ENCODE measurements at places on chromosomes 7 and 10. TPM values are rescaled to one million over a fixed set of nuclear protein-coding genes. Genes with fewer than 3 reads are reported as not detected.

GRCh38 chr10:118342638-118343020, 505 bp upstream of the FAM204A start:
- DNase-seq = no peak

DNA sequence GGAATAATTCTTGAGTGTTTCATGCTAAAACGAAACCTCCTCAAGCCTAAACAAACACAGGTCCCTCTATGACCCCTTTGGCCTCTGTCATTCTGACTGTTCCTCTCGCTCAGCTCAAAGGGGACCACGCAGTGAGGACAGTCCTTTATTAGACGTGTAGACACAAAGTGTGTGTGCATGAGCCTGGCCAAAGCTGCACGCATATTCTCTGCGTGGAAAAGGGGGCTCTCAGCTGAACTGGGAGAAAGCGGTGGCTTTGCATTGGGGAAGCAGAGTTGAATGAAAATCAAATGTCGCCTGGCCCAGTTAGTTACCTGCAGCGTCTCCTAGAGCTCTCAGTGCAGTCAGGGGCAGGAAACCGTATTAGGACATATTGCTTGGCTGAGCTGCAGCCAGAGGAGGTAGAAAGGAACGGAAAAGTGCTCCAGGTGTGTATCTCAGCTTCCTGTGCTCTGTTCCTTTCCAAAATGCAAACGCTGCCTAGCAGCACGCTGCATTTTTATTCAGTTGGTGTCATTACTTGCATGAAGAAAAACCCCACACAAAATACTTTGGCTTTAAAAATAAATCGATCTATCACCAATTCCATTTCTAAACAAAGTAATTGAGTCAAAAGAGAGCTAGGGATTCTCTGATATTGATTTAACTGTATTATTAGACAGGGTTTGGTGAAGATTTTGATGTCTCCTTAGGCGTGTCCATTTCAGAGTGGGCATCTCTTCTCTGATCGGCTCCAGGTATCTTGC, 4.9 kb downstream of the GATA3 start:
- DNase-seq = peak; percentile 62

DNA sequence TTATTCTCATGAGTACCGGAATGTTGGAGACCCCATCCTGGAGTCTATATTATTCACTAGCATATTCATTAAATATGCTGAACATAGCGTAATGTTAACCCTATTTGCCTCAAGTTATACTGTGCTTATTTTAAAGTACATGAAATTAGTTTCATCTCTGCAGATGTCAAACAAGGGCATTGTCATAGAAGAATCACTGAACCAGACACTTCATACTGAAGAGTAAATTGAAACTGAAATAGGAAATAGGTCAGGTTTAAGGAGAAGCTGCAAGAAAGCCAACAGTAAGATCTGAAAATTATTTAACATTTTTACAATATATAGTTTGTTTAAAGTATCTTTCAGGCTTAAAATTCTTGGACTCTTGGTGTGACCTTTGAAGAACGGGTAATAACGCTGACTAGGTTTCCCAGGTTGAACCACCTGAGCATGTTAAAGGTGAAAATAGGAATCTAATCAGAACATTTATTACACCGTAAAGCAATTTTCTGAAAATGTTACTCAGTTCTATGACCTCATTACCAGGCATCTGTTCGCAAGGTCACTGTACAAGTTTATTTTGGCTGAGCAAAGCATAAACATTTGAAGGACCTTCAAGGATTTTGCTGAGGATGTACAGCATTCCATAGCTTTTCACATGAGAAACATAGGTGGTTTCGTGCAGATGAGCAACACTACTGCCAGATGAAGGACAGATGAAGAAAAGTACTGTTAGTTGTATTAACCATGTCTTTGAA, 82.7 kb downstream of the REEP3 start:
- DNase-seq = no peak

DNA sequence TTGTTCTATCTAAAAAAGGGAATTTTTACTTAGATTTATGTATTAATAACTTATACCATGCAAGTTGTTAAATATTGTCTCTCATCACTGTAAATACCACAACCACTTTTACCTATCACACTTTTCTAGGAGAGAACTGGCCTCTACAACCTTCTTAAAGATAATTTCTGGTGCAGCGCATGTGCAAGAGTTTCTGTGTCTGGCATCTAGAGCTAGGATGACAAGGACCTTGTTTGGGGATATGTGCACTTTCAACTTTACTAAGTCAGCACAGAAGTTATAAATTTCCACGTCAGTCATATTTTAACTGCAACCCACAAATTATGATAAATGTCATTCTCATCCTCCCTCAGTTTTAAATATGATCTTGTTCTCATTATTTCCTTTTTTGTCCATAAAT, 156.9 kb upstream of the ADCY1 start:
- DNase-seq = no peak

DNA sequence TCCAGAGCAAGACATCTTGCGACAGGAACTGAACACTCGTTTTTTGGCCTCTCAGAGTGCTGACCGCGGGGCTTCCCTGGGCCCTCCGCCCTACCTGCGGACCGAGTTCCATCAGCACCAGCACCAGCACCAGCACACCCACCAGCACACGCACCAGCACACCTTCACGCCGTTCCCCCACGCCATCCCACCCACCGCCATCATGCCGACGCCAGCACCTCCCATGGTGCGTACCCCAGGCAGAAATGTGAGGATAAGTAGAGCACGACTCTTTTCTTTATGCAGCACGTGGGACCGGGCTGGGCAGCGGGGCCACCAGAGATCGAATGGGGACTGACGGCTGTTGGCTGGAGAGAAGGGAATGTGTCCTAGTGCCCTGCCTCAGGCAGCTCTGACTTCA, 365.8 kb upstream of the GALNT17 start:
- no peak for DNase-seq

- no peak for DNase-seq
These were observed 533.8 kb downstream of the GALNT17 start for GRCh38 chr7:71665716-71666115.

The LIPF gene
- total RNA-seq = not detected

GRCh38 chr7:38169847-38170246, 8.2 kb upstream of the STARD3NL start:
- DNase-seq = peak; percentile 13

- no peak for DNase-seq
These were observed 4.4 kb upstream of the CLIP2 start for GRCh38 chr7:74284781-74285259.

The CYP26C1 gene
- total RNA-seq = not detected

- no peak for DNase-seq
These were observed 189.7 kb downstream of the PTPRN2 start for GRCh38 chr7:158397885-158398284.

- DNase-seq = peak; percentile 28
These were observed 77.1 kb upstream of the TRIL start for GRCh38 chr7:29035044-29035740.

- DNase-seq = peak; percentile 1
These were observed 2.8 kb upstream of the TRIP6 start for GRCh38 chr7:100864263-100864845.

DNA sequence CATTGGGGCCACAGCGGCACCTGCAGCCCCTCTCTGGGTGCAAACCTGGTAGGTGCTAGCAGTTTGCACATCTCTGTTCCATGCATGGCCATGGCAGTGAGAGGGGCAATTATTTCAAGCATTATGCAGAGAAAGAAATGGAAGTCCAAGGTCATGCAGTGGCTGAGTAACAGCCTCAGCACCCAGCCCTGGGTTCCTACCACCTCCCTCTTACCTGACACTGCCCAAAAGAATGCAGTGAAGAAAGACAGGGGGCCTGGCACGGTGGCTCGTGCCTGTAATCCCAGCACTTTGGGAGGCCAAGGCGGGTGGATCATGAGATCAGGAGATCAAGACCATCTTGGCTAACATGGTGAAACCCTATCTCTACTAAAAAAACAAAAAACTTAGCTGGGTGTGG, 4.9 kb upstream of the CHST12 start:
- DNase-seq = no peak

DNA sequence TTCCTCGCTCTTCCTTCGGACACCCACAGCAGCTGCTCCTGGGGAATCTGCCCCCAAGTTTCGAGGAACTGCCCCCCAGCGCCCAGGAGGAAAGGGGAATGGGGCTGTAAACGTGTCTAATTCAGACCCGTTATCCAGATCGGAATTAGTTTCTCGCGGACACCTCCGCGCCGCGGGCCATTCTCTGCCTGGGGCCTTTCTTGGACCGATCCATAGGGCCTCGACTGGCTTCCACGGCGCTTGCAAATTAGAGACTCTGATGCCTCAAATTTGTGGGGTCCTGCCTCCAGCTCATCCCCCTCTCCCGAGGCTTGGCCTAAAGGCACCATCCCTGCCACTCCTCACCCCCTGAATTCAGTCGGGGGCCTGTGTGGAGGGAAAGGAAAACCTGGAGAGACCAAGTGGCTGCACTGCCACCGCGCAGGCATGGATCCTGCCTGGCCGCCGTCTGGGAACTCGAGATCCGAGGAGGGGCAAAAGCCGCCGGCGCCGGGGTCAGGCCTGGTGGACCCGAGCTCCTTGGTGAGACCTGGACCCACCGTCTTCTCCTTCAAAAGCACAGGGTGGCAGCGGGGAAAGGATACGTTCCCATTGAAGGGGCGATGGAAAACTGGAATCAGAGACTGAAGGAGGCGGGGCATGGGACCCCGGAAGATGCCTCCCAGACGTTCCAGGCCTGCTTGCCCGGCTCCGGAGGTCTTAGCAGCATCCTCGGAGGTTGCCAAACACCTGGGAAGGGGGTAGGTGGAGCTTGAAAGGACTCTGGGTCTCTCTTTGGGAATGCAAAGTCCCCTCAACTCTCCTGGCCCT, 13.7 kb downstream of the LBX1 start:
- no peak for DNase-seq

GRCh38 chr10:127527320-127527719, 21.8 kb upstream of the NPS start:
- no peak for DNase-seq

DNA sequence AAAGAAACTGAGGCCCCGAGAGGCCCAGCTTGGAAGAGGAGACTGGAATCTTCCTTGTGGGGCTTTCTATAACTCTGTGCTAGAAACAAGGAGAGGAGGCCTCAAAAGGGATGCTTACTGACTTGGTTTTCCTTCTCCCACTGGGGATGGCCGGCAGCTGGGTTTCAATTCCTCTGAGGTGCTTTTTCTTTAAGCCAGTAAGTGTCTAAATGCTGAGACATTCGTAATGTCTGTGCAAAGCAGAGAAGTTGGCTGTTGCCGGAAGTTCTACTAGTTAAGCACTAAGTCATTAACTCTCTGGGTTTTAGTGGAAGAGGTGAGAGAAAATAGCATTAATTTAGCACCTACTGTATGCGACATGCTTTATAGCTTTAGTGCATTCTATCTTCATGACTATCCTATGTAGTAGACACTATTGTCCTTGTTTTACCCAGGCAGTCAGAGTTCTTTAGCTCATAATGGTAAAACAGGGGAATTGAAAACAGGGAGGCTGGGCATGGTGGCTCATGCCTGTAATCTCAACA, 135.2 kb downstream of the RGS10 start:
- no peak for DNase-seq

The MRC1 gene
- 0.05 TPM for total RNA-seq

The AASS gene
- total RNA-seq = 1.6 TPM
